HEK293T (cell line): ENCODE measurements at places on chromosomes 11 and 22.

DNA sequence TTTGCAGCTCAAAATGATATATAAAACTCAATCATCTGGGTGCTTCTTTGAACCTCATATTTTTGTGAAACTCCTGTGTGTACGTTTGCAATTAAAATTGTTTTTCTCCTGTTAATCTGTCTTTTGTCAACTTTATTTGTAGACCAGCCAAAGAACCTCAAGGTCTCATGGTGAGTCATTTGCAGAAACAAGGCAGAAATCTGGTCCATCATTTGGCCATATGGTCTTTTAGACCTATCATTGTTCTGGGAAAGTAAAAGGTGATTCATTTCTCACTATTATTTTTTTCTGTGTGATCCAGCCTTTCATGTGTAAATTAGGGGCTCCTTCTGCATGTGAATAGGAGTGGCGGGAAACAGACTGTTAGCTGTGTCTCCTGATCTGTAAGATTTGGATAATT lies 399.1 kb upstream of the DDI1 start:
- DNase-seq: no peak

DNA sequence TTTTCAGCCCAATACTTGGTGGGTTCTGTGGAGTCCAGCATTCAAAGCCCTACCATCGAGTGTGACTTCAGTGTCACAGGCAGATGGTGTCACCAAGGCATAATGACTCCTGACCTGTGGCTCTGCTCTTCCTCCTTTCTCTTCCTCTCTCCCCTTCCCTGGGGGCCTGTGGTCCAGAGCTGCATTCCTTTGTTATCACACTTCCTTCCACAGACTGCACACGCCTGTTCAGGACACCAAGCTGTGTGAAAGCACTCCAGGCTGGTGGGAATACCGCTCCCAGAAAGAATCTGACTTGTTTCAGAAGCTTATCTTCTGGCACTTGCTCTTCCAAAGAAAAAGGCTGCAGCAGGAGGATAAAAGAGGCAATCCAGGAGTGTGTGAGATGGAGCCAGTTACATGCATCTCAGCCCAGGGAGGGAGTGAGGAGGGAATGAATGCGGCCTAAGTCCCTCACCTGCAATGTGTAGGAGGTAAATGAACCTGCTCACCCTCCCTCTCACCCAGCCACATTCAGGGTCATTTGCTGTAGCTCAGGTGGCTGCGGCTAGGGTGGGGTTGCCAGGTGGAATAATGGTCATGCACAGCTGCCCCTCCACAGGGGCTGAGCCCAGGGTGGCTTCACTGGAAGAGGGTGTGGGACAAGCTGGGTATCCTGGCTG lies 79.3 kb downstream of the ADAMTS15 start:
- DNase-seq: no peak

DNA sequence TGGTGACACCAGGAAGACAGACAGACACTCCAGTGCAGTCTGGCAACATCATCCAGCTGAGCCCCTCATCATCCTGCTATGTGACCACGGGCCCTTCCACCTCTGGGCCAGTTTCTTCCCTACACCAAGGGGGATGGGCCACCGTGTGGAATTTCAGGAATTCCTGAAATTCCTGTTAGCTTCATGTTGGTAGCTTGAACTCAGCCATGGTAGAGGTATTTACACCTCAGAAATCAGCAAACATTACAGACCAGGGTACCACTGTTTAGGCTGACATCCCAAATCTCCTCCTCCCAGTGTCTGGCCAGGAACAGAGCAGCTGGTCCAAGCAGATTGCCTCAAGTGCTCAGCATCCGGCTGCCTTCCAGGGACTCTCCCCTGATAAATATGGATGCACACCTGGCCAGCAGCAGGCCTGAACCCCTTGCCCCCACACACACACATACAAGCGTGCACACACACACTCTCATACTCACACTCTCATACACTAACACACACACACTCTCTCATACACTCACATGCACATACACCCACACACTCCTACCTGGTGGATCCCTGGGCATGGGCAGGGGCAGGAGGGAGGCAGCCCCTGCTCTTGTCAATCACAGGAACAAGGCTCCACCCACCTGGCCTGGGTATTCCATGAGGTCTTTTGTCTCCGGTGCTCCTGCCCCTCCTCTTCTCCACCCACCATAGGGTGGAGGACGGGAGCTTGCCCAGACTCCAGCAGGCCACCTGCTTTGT lies 85.2 kb downstream of the BUD13 start:
- DNase-seq: peak; percentile 3

- DNase-seq: no peak
Measured at GRCh38 chr11:31022080-31022479, 347.5 kb downstream of the DCDC1 start.

- DNase-seq: no peak
Measured at GRCh38 chr11:13760115-13760514, 91.6 kb downstream of the FAR1 start.

DNA sequence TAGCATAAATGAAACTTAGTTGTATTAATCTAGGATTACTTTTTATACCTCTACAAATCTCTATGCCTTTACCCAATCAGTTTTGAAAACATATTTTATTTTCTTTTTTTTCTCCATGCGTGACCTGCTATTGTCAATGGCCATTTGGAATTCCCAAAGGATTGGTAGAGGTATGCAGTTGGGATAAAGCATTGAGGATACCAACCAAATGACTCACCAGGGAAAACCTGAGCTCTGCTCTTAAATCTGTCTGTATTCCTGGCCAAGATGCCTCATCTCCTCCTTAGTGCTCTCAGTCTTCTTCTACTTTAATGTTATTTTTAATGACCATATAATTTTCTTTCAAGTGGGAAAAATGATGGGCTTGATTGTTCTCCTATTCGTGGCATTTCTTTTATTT lies 61.9 kb downstream of the EHF start:
- DNase-seq: no peak
